ENCODE measurements at places on chromosomes 11 and 22.
A peak's percentile ranks its signal among the peaks of the same experiment; 100 is the strongest.

- DNase-seq, result no peak
Measured at GRCh38 chr11:59967677-59968394, 4.0 kb downstream of the OOSP4A start.

DNA sequence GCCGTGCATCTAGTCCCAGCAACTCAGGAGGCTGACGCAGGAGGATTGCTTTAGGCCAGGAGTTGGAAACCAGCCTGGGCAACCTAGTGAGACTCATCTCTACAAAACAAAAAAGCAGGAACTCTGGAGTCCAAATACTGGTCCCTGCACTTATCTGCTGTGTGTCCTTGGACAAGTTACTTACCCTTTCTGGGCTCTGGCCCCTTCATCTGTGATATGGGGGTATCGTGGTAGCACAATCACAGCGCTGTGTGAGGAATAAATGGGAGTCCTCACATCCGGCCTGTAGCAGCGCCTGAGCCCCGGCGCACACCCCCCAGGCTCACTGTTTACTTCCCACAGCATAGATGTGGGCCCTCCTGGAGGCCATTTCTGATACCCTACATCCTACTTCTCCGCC lies 44.2 kb upstream of the MYH9 start:
- no peak for DNase-seq

DNA sequence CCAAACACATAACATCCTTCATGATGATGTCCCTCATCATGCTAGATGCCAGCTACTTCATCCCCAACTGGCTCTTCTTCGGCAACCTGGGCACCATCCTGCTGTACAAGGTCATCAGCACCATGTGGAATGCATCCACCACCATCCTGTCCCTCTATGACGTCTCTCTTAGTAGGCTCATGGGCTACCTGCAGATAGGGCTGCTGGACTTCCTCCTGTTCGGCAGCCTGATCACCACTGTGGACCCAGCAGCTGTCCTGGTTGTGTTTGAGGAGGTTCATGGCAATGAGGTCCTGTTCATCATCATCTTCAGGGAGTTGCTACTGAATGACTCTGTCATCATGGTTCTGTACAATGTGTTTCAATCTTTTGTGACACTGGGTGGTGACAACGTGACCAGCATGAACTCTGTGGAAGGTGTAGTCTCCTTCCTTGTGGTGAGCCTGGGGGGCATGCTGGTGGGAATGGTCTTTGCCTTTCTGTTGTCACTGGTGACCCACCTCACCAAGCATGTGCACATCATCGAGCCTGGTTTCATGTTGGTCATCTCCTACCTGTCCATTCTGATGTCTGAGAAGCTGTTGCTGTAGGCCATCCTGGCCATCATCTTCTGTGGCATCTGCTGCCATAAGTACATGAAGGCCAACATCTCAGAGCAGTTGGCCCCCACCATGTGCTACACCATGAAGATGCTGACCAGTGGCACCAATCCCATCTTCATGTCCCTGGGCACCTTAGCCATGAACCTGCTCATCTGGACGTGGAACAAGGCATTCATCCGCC lies 120.7 kb upstream of the SERPIND1 start:
- DNase-seq, result no peak

DNA sequence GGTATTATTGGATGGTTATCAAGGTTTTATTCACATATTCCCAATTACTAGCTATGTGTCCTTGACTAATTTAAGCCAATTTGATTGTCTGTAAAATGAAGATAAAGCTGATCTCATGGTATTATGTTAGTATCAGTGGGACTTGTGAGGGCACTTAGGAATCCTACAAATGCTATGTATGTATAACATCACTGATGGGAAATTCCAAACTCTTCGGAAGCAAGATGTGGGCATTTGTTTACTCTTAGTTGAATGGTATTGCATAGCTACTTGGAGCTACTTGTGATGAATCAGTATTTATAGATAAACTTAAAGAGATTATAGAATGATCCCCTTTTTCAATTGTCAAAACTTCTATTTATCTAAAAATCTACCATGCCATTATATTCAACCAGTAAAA lies 239.9 kb downstream of the CNTN5 start:
- no peak for DNase-seq

DNA sequence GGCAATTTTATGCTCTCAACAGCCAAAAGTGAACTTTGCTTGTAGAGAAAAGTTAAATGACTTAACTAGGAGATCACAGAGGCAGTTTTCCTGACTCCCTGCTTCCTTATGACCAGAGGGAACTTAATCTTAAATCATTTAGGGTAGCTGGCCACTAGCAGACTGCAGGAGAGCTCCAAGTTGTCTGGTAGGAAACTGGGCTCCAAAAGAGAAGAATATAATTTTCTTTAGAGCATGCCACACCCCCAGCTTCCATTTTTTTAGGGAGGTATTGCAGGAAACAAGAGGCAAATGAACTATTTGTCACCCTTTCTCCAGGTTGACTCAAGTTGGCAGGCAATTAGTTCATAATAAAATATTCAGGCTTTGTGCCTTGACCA lies 2.6 kb downstream of the METTL15 start:
- DNase-seq, result no peak

- no peak for DNase-seq
Measured at GRCh38 chr22:35315141-35315854, 15.6 kb downstream of the TOM1 start.

- peak; percentile 95 for DNase-seq
Measured at GRCh38 chr11:94973099-94973968, at the start of the genes CWC15 and KDM4D. CWC15 (minus strand) TSS chr11:94973556; CDS start chr11:94972185, 1,371 bp downstream. KDM4D (plus strand) TSS chr11:94973709; CDS start chr11:94997373, 23,664 bp downstream.

Measured in WERI-Rb-1 (cell line).